ENCODE measurements at places on chromosomes 11 and 22. TPM values are rescaled to one million over a fixed set of nuclear protein-coding genes. Genes with fewer than 3 reads are reported as not detected.

DNA sequence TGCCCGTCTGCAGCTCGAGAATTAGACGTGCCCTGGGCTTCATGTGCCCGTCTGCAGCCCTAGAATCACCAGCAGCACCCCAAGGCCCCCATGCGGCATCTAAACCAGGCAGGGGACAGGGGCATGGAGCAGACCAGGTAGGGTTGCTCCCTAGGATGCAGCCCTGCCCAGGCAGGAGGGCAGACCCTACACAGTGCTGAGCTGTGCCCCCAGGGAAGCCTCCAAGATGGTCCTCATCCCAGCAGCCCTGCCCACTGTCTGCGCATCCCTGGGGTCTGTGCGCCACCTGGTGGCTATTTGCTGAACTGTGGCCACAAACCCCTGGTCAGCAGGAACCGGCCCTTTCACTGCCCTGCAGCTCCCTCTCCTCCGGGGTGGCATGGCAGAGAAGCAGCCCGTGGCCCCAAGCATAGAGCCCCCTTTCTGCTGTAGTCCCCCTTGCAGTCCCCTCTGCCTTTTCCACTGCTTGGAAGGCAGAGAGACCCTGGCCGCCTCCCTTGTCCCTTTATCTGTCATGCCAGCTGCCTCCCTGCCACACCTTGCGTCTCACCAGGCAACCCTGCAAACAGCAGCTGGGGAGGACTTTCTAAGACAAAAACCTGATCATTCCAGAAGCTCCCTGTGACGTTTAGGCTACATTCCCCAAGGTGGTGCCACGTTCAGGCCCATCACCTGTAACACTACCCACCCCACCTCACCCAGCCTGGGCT, 86.6 kb downstream of the KCNQ1 start:
- peaks cover 2% of the 10 kb centered on the region for H3K27me3 ChIP-seq
- H3K27ac ChIP-seq = no peak overlapping the region
- no peaks in the 10 kb centered on the region for H3K36me3 ChIP-seq
- peaks cover 13% of the 10 kb centered on the region for H3K4me1 ChIP-seq

DNA sequence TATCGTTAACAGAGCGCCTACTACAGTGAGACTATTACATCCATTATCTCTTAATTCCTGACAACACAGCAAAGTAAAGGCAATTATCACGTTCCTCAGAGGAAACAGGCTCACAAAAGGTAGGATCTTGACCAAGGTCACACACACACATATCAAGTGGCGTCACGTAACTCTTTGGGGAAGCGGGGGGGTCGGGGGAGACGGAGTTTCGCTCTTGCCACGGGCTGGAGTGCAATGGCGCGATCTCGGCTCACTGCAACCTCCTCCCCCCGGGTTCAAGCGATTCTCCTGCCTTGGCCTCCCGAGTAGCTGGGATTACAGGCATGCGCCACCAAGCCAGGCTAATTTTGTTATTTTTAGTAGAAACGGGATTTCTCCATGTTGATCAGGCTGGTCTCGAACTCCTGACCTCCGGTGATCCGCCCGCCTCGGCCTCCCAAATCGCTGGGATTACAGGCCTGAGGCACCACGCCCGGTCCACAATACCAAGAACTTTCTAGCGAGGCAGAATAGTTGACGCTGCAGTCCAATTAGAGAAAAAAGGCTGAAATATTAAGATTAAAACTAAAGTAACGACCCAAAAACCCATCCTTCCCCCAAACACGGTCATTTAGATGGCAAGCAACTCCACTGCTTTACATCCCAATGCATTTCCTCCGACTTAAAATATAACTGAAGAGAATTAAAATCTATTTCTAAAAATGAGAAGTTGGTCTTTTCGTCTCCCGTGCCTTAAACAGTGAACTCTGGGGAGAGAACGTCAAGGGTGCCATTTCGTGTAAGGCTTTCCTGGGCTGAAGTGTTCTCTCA, 1.2 kb downstream of the DDX17 start:
- H3K4me1 ChIP-seq = peaks cover 47% of the 10 kb centered on the region
- peaks cover 56% of the 10 kb centered on the region for H3K36me3 ChIP-seq
- H3K4me3 ChIP-seq = peak overlapping the region; percentile 99
- DNase-seq = peak; percentile 38
- H3K27ac ChIP-seq = peak overlapping the region; percentile 98
- H3K27me3 ChIP-seq = no peaks in the 10 kb centered on the region

DNA sequence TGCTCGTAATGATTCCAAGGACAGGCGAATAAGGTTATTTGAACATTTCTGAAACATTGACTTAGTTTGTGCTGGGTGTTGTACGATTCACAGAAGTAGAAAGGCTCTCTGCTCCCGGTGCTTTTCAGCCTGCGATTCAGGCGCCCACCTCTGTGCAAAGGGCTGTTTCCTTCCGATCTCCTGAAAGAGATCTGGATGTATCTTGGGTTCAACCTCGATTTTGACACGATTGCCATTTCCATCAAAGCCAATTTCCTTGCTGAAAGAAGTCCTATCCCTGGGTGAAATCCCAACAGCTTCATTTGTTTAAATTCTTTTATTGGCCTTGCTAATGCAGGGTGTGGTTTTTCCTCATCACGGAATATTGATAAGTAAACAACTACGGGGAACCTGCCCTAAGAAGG, 1.1 kb upstream of the ZC3H12C start:
- peak overlapping the region; percentile 87 for H3K4me3 ChIP-seq
- H3K27me3 ChIP-seq = peaks cover 54% of the 10 kb centered on the region
- H3K36me3 ChIP-seq = peaks cover 2% of the 10 kb centered on the region
- peaks cover 16% of the 10 kb centered on the region for H3K4me1 ChIP-seq
- H3K27ac ChIP-seq = peak overlapping the region; percentile 82
- no peak for DNase-seq

GRCh38 chr11:45045683-45046471, 95.2 kb upstream of the TP53I11 start:
- no peaks in the 10 kb centered on the region for H3K36me3 ChIP-seq
- peaks cover 3% of the 10 kb centered on the region for H3K27me3 ChIP-seq
- H3K4me1 ChIP-seq = peaks cover 9% of the 10 kb centered on the region
- no peak overlapping the region for H3K4me3 ChIP-seq
- DNase-seq = no peak

GRCh38 chr11:15418921-15419320, 304.2 kb downstream of the INSC start:
- no peaks in the 10 kb centered on the region for H3K4me1 ChIP-seq
- no peaks in the 10 kb centered on the region for H3K36me3 ChIP-seq
- no peak overlapping the region for H3K27ac ChIP-seq
- no peak for DNase-seq

Gene OR51B2
- not detected for total RNA-seq

GRCh38 chr22:45608763-45609180, 62.9 kb upstream of the ATXN10 start:
- no peak overlapping the region for H3K4me3 ChIP-seq
- no peaks in the 10 kb centered on the region for H3K36me3 ChIP-seq
- peaks cover 7% of the 10 kb centered on the region for H3K4me1 ChIP-seq

Gene FDXACB1
- 7.9 TPM for total RNA-seq

Gene ENTHD1
- 0.20 TPM for total RNA-seq

Gene RIC8A
- total RNA-seq = 149 TPM

- H3K36me3 ChIP-seq = no peaks in the 10 kb centered on the region
- peaks cover 16% of the 10 kb centered on the region for H3K4me1 ChIP-seq
- no peak overlapping the region for H3K4me3 ChIP-seq
- no peak for DNase-seq
Measured at GRCh38 chr11:130737041-130737830, 179.0 kb downstream of the SNX19 start.

Gene DERL3
- total RNA-seq = 18.8 TPM
